ENCODE measurements at places on chromosomes 12 and 14.

- no peak for DNase-seq
These were observed 632 bp downstream of the NYNRIN start for GRCh38 chr14:24399447-24399822.

GRCh38 chr12:123041811-123042655 is 61.6 kb downstream of the ARL6IP4 start:
- no peak for DNase-seq

DNA sequence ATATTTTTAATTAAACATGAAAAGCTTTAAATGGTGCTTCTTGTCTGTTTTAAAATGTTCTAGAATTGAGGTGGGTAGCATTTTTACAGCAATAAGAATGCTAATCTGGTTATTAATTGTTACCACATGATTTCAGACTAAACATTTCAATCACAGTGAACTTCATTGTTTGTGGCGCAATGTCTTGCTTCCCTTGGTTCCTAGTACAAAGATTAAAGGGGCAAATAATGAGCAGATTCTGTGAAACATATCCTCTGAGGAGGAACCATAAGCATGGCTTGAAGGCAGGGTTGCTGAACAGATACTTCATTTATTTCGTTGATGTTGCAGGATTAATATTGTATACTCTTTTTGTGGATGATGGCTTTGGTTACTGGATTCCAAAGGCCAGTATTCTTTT is 162.1 kb downstream of the FUT8 start:
- DNase-seq: no peak

- DNase-seq: no peak
These were observed 22.8 kb downstream of the COX8C start for GRCh38 chr14:93369713-93370266.

DNA sequence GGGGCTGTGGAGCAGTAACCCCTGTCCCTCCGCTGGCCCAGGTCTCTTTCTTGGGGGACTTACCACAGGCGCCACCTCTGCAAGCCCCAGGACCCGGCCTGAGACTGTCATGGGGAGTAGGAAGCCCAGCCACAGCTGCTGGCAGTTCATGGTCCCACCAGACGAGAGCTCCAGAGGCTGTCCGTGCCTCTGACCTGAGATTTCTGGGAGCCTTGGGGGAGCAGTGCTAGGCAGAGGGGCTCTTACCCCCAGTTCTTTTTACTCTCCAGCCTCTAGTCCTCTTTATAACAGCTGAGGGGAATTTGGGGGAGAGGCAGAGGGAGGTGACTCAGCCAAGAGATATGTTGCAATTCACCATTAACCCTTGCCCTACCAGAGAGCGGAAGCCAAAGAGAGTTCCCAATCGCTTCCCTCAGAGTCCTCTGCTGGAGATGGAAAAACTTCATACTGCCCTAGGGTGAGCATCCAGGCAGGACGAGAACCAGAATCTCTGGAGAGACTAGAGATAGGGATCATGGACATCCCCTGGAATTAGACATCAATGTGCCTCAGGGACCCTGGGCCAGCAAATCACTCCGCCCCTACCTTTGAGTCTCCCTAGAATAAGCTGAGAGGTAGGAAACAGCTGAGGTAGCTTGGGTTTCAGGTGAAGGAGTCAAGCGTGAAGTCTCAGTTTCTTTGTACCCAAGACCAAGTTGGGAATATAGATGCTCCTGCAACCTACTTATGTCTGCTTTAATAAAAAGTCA is at the start of gene MMP19:
Gene MMP19, minus strand, starts transcription at position 256 of the 749 bp plus-strand sequence. Its CDS starts 106 bp downstream, at position 150.
- DNase-seq: no peak

GRCh38 chr12:130431176-130431575 is 93.5 kb downstream of the PIWIL1 start:
- DNase-seq: no peak

DNA sequence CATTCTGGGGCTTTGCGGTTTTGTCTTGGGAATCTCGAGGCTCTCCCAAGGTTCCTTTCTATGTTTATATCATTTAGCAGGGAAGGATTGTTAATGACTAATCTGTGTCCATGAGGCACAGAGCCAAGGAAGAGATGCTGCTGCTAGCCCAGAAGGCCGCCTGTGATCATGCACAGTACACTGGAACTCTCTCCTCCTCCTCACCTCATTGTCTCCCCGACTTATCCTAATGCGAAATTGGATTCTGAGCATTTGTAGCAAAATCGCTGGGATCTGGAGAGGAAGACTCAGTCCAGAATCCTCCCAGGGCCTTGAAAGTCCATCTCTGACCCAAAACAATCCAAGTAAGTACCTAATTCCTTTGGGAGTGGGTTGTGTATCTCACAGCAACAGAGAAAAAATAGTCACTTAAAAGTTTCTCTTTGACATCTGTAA is at the start of gene NR1H4:
Gene NR1H4, plus strand, starts transcription at position 151 of the 435 bp plus-strand sequence. CDS start 19,458 bp downstream, outside the sequence.
- no peak for DNase-seq

- no peak for DNase-seq
These were observed 74.1 kb downstream of the PITPNM2 start for GRCh38 chr12:123076604-123077297.

DNA sequence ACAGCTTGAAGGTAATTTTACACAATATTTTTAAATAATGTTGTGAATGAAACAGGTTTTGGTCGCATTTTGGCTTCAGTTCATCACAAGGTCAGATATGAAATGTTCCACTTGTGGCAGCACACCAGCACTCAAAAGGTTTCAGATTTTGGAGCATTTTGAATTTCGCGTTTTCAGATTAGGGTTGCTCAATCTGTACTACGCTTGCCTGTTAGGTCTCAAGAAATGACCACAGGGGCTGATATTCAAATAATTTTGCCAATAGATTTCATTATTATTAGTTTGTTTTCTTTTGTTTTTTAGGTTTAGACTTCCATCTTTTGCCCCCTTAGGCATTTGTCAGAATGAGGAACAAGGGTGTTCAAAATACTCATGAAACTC is 29.8 kb downstream of the DICER1 start:
- DNase-seq: no peak

- no peak for DNase-seq
These were observed 105.1 kb downstream of the ZFP36L1 start for GRCh38 chr14:68687746-68688145.

DNA sequence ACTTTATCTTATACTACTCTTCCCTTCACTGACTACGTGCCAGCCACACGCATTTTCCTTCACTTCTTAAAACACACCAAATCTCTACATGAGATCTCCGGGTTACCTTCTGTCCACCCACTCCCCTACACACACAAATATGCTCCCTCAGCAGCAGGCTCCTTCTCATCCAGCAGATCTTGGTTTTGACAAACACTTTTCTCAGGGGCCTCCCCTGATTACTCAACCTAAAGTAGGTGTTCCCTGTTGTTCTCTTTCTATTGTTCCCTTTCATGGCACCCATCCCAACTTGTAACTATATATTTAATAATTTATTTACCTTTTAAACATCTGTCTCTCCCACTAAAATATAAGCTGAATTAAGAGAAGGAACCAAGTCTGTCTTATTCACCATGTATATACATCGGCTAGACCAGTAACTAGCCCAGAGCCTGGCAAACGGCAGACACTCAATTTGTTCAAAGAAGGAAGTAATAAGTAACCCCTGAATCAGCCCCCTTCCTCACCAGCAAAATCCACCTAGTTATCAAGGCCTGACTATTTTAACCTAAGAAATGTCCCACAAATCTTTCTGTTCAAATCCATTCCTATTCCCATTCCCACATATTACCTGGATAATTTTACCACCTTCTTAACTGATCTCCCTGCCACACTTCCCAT is 2.7 kb downstream of the C2CD5 start:
- DNase-seq: no peak

- no peak for DNase-seq
These were observed 171.4 kb downstream of the CRADD start for GRCh38 chr12:93848523-93849101.

- no peak for DNase-seq
These were observed 30.5 kb upstream of the CCND2 start for GRCh38 chr12:4243091-4243490.

GRCh38 chr12:48104531-48104930 is 1.3 kb downstream of the SENP1 start:
- no peak for DNase-seq

DNA sequence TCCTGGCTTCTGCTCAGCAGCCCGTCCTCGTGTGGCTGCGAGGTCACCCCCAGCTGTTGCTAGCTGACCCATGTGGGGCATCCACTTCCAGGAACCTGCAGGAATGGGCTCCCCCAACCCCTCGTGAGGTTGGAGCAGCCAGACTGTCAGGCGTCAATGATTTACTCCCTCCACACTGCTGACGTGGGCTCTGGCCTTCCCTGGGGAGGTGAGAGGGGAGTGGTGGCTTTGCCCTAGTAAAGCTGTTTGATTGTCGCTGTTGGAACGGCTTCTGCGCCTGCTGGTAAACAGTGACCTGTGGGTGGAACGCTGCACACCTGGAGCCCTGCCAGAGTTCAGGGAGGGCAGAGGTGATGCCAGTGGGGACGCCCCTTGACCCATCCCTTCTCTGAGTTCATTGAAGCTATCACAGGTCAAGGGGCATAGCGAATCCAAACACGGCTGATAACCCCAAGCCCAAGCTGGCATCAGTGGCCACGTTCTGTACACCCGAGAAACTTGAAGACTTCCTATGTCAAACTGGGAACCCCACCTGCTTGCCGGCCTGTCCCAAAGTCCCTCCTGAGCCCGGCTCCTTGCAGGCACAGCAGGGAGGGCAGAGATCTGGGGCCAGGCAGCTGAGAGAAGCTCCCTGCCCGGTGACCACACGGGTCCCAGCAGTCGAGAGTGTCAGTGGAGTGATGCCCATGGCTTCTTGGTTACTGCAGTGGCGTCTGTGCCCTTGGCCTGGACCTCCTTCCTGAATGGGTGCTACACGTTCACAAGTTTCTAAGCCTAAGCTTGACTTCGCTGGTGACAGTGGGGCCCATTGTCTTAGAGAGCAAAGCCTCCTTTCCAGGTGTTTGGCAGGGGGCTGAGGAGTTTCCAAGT is 2.7 kb downstream of the ASPG start:
- DNase-seq: no peak

DNA sequence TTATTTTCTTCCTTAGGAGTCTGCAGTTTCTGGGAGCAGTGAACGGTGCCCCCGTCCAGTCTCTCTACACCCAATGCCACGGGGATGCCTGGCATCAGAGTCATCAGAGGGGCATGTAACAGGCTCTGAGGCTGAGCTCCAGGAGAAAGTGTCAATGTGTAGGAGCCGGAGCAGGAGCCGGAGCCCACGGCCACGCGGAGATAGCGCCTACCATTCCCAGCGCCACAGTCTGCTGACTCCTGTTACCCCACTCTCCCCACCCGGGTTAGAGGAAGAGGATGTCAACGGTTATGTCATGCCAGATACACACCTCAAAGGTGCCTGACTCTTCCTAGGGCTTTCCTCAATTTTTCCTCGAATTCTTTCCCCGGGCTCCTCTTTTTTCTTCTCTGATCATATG is 3.3 kb upstream of the PA2G4 start:
- no peak for DNase-seq

DNA sequence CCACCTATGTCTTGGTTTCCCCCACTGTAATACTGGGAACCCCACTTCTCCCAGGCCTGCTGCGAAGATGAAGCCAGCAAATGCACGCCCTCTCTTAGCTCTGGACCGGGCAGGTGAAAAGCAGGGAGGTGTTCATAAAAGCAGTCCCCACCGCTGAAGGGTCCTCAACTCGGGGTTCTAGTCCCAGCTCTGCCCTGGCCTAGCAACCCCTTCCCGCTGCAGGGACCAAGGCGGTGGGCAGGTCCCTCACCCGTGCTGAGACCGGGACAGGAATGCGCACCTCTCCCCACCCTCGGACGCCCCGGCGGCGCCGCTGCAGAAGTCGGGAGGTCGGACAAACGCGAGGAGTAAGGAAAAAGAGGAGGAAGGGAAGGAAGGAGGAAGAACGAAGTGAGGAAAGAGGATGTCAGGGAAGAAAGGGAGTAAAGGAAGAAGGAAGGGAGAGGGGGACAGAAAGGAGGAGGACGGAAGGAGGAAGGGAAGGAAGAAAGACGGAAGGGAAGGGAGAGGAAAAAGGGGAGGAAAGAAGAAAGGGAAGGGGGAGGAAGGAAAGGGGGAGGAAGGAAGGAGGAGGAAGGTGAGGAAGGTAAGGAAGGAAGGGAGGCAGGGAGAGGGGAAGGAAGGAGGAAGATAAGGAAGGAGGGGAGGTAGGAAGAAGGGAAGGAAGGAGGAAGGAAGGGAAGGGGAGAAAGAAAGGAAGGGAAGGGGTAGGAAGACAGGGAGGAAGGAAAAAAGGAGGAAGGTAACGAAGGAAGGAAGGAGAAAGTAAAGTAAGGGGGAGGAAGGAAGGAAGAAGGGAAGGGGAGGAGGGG is 701 bp downstream of the SPRING1 start:
- DNase-seq: no peak

- no peak for DNase-seq
These were observed 58.7 kb downstream of the LRRC74A start for GRCh38 chr14:76884853-76885276.

GRCh38 chr14:69395929-69396328 is 2.2 kb downstream of the ERH start:
- DNase-seq: no peak

GRCh38 chr12:131774576-131775391 is 53.4 kb upstream of the MMP17 start:
- DNase-seq: no peak

- DNase-seq: no peak
These were observed 55.9 kb upstream of the SRRM4 start for GRCh38 chr12:118925407-118925806.

GRCh38 chr12:89861086-89861485 is 152.4 kb upstream of the ATP2B1 start:
- no peak for DNase-seq

Data from NCI-H1105 (cell line).